Stimulated activated CD4-positive, alpha-beta T cell treated with anti-CD3 and anti-CD28 coated beads, Interleukin-1b, Interleukin-23, amount 100 ng/mL, for 1 hour (primary cell): ENCODE measurements at places on chromosomes 11 and 22.

GRCh38 chr11:120334332-120334731, 1.9 kb upstream of the ARHGEF12 start:
- no peak for DNase-seq

DNA sequence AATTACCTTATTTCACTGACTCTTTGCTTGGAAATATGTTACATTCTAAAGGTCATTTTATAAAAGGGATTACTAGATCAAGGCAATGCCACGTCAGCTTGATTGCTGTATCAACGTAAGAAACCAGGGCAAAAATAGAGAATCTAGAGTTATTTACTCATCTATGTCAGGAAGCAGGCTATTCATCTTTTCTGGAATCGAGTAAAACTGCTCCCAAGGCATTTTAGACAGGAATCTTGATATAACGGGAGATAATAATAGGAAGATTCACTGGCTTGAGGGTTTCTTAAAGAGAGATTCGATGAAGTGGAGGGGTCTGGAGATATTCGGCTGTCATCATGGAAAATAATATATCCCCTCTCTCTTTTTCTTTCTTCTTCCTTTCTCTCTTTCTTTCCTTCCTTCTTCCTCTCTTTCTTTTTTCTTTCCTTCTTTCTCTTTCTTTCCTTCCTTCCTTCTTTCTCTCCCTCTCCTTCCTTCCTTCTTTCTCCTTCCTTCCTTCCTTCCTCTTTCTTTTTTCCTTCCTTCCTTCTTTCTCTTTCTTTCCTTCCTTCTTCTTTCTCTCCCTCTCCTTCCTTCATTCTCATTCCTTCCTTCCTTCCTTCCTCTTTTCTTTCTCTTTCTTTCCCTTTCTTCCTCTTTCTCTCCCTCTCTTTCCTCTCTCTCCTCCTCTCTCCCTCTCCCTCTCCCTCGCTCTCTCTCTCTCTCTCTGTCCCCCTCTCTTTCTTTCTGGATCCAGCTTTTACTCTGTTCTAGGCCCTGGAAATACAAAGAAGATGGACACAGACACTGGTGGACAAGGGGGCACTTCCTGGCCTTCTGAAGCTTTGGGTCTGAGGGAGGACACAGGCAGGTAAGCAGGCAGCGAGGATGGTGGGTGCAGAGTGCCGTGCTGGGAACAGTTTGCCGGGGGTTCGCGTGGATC, 18.1 kb upstream of the RASD2 start:
- no peak for DNase-seq

DNA sequence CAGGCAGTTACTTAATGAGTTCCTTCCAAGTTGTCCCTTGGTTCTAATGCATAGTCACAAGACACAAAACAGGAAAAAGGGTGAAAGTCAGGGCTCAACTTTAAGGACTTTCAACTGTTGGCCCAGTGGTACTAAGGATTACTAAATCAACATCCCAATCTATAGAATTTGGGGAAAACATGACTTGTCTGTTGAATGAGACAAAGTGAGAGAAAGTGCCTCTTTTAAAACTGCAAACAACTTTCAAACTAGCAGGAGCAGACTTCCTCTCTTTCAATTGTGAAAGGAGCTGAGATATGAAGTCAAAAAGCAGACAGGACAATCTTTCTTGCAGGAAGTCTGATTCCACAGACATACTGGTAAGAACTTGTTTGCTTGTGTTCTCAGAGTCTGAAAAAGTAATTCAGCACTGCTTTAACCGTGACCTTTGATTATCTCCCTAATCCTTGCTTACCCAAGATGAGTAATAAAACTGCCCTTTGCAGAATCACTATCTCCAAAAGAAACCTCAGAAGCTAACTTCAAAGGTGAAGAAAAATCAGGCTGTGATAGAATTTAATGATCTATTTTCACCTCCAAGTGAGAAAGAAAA, 960.7 kb upstream of the RAG2 start:
- no peak for DNase-seq

DNA sequence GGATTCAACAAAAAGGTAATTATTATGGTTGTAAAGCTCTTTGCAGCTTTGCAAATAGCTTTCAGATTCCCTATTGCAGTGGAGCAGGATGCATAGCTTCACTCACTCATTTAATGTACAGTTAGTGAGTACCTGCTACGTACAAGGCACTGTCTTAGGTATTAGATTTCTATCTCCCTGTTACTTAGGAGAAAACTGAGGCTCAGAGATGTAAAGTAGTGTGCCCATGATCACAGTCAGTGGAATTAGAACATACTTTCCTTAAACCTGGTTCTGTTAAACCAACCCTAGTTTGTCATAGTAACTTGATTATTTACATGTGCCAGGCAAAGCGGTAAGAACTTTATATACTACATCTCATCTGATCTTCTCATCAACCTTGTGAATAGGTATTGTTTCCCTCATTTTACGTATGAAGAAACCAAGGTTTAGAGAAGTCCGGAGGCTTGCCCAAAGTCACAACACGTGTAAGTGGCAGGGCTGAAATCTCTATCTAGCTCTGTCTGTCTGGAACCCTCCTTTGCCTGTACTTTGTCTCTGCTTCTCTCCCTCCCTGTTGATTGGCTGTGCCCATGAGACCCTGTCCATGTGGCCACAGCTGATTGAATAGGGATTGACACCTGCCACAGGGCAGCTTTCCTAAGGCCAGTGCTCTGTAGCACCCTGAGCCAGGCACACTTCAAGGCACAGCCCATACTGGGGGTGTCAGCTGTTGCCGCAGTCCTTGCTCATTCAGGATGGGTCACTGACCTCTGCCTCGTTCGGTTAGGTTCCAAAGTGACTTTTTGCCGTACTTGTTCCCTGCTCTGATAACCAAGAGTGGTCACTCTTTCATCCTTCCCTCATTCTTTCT, 63.8 kb upstream of the PRSS23 start:
- DNase-seq = no peak

DNA sequence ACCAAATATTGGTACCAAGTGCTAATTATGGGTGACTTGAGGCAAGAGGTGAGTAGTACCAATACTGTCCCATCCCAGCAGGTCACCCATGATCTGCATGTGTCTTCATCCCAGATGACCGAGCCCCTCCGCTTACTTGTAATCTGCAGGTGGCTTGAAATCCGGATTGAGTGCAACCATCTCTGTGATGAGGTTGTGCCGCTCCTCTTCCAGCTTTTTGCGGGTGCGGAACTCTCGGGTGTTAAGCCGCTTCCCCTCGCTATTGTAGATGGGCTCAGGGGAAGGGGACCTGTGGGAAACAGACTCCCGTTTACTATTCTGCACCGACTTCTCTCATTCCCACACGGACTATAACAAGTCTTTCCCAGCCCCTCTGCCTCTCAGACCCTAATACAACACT, 8.2 kb downstream of the SF1 start:
- no peak for DNase-seq

DNA sequence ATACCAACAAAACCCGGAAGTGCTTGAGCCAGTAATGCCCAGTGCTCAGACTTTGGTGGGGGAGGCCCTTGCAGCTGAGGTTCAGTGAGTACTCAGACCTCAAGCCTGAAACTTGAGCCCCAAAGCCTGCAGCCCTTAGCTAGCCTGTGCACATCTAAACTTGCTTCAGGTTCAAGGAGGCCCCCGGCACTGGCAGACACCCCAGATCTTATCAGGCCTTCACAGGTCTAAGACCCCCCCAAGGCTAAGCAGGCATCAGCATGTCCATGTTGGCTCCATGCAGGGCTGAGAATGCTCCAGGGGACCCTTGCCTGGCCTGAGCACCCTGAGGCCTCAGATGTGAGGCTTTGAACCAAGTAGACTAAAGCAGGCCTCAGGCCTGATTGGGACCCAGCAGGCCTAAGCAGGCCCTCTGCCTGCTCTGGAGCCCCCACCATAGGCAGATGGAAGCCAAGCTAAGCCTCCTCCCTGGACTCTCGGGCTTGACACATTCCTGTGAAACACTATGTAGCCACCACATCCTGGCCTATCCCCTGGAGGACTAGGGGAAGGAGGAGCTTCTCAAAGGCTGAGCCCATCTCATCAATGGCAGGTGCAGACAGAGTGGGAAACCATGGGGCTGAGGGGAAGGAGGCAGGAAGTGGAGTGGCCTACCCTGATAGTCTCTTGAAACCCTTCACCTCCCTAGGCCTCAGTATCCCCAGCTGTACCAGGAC, 1.2 kb upstream of the CASTOR1 start:
- DNase-seq = no peak

DNA sequence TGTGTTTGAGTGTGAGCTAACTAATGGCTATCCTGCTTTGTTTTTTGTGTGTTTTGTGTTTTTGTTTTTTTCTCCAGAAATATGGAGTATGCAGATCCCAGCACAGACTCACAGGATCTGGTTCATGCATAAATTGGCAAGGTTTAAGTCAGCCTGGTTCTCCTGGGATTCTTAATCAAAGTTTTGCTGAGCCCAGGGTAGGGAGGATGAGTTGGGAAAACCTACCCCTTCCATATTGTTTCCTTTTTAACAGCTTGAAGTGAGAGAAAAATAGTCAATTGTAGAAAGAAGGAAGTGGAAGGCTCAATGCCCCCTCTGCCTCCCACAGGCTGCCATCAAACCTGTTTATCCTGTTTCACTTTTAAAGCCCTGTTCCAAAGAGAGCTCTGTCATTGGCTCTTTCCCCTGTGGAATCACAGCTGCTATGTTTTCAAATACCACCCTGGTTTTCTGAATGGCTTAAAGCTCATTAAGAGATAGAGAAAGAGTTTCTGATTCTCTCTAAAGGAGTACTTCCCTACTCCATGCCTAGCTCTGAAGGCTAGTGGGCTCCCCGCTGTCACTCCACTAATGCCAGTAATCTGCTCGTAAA, 23.4 kb upstream of the CADM1 start:
- no peak for DNase-seq

DNA sequence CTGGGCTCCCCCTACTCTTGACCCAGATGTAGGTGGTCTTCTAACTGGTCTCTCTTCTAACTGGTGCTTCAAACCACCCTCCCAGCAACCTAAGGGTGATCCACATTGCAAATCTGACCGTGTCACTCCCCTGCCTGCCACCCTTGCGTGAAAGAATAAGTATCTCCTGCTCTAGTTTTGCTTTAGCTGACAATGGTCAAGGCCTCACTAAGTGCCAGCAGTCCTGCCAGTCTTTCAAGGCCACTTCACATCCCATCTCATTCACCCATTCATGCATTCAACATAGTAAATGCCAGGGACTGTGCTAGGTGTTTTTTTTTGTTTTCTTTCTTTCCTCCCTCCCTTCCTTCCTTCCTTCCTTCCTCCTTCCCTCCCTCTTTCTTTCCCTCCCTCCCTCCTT, 2.3 kb upstream of the KCTD17 start:
- DNase-seq = no peak

GRCh38 chr22:30079952-30080533, at the start of gene HORMAD2:
TSS of gene HORMAD2 (plus strand) at chr22:30080464. CDS start at chr22:30093953, 13,489 bp downstream.
- no peak for DNase-seq

DNA sequence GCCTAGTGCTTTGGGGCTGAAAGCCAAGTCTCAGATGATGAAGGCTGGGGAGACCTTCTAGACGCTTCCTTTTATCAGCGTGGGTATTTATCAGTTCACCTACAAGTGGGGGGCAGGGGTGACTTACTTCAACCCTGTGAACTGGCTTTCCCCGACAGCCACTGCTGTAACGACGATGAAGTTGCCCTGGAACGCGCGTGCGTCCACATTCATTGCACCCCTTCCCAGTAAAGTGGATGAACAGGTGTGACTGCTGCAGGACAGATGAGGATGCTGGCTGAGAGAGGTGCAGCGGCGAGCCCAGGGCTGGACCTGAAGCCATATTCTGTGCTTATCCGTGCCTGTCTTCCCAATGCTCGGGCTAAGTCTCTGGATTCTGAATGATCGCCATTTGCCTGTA, 1122.3 kb downstream of the TBC1D22A start:
- DNase-seq = no peak

GRCh38 chr11:71420455-71421241, 27.5 kb downstream of the DHCR7 start:
- no peak for DNase-seq

DNA sequence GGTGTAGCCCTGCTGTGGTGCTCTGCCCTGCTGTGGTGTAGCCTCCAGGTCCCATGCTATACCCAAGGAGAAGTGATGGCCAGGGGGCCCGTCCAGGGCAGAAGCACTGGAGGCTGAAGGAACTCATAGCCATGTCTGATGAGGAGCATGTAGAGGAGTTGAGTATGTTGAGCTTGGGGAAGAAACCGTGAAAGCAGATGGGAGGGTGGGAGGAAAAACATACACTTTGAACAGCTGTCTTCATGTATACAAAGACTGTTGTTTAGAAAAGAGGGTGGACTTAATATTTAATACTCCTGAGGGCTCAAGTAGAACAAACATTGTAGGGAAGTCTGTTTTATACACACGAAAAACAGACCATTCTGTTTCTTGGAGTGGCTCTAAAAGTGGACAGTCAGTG, 26.6 kb upstream of the TTC12 start:
- no peak for DNase-seq

DNA sequence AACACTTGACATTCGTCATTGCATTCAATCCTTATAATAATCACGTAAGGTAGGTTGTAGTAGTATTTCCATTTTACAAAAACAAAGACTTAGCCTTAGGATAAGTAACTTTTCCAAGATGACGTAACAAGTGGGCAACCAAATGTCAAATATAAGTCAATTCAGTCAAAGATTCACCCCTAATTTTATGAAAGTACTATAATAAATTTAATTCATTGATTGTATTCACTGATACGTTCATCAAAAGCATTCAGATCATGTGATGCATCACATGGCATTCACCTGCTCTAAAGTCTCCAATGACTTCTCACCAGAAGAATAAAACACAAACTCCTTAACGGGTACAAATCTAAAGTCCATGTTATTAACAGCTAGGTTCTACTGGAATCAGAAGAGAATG, 2.1 kb downstream of the KIF18A start:
- DNase-seq = no peak

GRCh38 chr11:19853920-19854319, 141.3 kb downstream of the NAV2 start:
- DNase-seq = no peak

GRCh38 chr11:901452-902061, 9.1 kb downstream of the CHID1 start:
- DNase-seq = no peak

- no peak for DNase-seq
Observed at GRCh38 chr11:134560066-134560465, 148.0 kb upstream of the B3GAT1 start.

- no peak for DNase-seq
Observed at GRCh38 chr11:34970033-34970432, 53.6 kb downstream of the PDHX start.

- peak; percentile 17 for DNase-seq
Observed at GRCh38 chr11:67053896-67054329, 2.7 kb upstream of the RHOD start.

DNA sequence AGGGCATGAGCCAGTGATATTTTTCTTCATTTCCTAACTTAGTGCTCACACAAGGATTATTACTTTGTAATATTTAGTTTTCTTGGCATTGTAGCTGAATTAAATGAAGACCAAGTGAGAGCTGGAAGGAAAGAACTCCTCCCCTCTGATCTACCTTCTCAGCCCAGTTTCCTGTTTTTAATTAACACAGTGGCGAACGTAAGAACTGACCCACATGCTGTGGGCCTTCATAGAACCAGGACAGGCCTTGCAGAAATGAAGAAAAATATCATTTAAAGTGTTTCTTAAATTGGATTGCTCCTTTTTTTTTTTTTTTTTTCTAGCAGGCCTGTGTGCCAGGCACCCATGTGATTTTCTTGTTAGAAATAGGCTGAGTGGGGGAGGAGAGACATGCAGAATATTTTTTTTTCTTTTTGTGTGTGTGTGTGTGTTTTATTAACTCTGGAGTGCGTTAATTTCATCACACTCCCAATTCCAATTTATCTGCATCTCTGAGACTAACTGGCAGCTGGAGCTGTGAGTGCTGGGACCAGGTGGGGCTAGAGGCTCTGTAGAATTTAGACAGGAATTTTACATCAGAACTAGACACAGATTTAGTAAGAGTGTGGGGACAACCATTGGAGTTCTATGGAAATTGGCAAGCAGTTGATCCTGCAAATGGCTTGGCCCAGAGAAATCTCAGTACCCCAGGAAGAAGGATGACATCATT, 320.5 kb downstream of the DDX10 start:
- no peak for DNase-seq
